ENCODE measurements at places on chromosomes 2 and 18. TPM values are rescaled to one million over a fixed set of nuclear protein-coding genes. Genes with fewer than 3 reads are reported as not detected.

DNA sequence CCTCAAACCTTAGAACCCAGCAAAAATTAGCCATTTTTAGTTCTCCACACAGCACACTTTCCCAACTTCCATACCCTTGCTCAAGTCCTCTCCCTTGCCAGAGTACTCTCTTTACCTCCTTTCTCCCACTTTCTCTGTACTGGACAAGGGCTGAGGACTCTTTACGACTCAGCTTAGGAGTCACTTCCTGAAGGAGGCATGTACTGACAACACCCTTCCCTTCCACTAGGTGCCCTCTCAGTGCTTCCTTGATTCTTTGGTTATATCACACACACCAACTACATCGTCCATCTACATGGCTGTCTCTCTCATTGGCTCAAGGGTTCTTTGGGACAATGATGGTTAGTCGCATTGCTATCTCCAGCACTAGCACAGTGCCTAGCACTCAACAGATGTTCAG lies 5.2 kb upstream of the C18orf63 start:
- H3K4me1 ChIP-seq, result no peaks in the 10 kb centered on the region
- peak; percentile 60 for DNase-seq
- H3K36me3 ChIP-seq, result no peaks in the 10 kb centered on the region
- no peak overlapping the region for H3K27ac ChIP-seq
- peaks cover 2% of the 10 kb centered on the region for H3K27me3 ChIP-seq
- H3K4me3 ChIP-seq, result no peak overlapping the region

DNA sequence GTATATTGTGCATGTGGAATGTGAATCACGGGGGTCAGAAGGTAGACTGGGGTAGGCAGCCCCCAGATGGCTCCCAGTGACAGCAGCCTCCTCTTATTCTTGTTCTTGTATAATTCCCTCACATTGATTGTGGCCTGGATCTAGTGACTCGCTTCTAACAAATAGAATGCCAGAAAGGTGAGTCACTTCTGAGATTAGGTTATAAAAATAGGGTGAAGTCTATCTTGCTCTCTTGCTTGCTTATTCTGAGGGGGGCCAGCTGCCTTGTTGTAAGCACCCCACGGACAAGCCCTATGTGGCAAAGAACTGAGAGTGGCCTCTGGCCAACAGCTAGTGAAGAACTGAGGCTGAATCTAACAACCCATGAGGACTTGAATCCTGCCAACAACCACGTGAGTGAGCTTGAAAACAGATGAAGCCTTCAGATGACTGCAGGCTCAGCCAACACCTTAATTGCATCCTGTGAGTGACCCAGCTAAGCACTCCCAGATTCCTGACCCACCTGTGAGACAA lies 15.6 kb upstream of the RMND5A start:
- DNase-seq, result peak; percentile 78
- no peaks in the 10 kb centered on the region for H3K36me3 ChIP-seq
- H3K4me3 ChIP-seq, result no peak overlapping the region
- peaks cover 6% of the 10 kb centered on the region for H3K4me1 ChIP-seq
- H3K27me3 ChIP-seq, result no peaks in the 10 kb centered on the region

DNA sequence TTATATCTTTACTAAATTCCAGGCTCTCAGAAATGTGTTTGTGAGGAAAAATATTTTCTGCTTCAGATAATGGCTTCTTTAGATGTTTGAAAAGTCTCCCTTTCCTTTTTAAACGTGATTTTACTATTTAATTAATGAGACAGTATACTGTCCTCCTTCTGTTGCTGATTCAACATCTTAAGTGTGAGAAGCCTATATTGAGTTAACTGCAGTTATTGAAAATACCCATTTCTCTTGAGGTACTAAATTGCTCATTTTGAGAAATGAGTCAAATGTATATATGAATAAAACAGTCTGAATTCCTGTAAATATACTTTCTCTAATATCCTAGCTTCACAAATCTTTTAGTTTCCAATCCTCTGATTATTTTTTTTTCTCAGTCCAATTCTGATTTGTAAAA lies 470.2 kb downstream of the PTPRM start:
- no peaks in the 10 kb centered on the region for H3K36me3 ChIP-seq
- H3K27me3 ChIP-seq, result no peaks in the 10 kb centered on the region
- no peaks in the 10 kb centered on the region for H3K4me1 ChIP-seq
- no peak for DNase-seq

Gene PER2
- total RNA-seq, result 3.2 TPM

Gene KCTD1
- 4.7 TPM for total RNA-seq

Gene SIX3
- not detected for total RNA-seq
